ENCODE measurements at places on chromosomes 1 and 21.

DNA sequence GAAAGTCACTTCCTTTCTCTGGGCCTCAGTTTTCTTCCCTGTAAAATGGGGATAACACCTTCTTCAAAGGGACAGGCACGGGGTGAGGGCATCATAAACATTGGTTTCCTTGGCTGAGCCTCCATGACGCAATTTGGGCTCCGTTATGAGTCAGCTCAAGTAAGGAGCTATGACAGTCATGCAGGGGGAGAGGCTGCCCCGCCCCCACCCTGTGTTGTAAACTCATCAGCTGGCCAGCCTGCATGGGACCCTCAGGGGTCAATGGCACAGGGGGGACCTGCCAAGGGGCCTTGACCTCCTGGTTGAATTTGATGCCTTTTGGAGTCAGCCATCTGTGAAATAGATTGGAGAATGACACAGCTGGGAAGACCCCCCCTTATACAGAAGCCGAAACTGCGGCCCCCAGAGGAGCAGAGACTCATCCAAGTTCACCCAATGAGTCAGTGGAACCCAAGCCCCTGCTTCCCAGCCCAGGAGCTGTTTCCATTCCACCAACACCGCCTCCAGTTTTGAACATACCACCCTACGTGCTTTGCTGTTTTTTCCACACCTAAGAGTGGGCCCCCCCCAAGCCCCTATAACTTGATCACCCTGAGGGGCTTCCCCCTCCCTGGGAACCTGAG is 36.8 kb upstream of the RUNX3 start:
- DNase-seq, result peak; percentile 45

DNA sequence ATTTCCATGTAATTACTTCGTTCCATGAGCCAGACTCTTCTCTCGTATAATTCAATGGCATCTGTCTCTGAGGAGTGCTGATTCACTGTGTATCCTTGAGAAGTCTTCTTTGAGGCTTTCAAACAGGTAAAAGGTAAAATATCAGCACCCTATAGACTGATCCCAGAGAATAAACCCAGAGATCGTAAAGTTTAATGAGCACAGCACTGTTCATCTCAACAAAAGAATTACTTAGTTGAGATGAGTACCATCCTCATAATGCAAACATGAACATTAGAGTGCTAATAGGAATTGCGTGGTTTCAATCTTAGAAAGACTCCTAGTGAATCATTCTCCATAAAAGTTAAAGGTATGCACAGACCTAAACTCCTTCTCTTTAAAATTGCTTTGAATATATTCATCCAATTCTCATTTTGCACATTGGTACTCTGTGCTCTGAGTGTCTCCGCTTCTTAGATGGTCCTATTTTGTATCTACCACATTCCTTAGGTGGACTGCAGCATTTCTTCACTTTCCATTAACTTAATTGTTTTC is 97.2 kb downstream of the TBX15 start:
- DNase-seq, result no peak

GRCh38 chr1:200874694-200875093 is 1.9 kb downstream of the GPR25 start:
- no peak for DNase-seq

- DNase-seq, result no peak
Observed at GRCh38 chr21:35216996-35217395, 167.9 kb upstream of the RUNX1 start.

GRCh38 chr1:77218477-77219165 is 609 bp downstream of the PIGK start:
- peak; percentile 2 for DNase-seq

DNA sequence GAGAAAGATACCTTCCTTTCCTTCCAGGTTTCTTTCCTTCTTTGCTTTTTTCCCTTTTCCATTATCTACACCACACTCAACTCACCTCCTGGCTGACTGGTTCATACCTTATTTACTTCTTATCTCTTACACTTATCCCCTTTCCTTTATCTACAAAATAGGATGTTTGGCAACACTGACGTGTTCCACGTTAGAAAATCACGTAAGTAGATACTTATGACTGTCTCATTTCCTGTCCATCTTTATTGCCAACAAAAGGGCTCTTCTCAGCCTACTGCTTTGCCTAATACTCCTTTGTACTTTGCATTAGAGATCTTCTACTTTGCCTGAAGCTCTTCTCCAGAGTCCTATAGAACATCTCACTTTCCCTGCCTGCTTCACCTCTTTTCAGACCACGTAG is 25.1 kb downstream of the SYNJ1 start:
- DNase-seq, result no peak

GRCh38 chr1:160834945-160835565 is 27.6 kb downstream of the CD244 start:
- DNase-seq, result no peak

DNA sequence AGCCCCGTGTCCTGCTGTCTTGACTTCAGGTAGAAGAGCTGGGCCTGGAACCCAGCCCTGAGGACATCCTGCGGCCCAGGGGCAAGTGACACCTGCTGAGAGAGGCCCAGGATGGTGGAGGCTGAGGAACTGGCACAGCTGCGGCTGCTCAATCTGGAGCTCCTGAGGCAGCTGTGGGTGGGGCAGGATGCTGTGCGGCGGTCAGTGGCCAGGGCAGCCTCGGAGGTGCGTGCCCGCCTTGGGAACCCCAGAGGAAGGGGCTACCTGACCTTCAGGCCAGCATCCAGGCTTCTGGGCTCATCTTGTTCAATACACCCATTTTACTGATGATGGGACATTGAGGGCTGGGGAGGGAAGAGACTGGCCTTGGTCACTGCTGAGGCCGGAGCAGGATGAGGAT is 2.3 kb downstream of the MIIP start:
- no peak for DNase-seq

GRCh38 chr1:99749504-99750347 is 16.7 kb downstream of the FRRS1 start:
- no peak for DNase-seq
